M059J (cell line): ENCODE measurements at places on chromosomes 11 and 22. TPM values are rescaled to one million over a fixed set of nuclear protein-coding genes. Genes with fewer than 3 reads are reported as not detected.

Gene EED
- total RNA-seq = 35.6 and 37.7 TPM in 2 replicates

Gene CAVIN3
- 114 and 146 TPM in 2 replicates for total RNA-seq

Gene PAAF1
- total RNA-seq = 10.0 and 17.4 TPM in 2 replicates

Gene SYCE3
- total RNA-seq = not detected in 2 replicates

Gene FGF19
- not detected in 2 replicates for total RNA-seq

Gene KRTAP5-9
- not detected in 2 replicates for total RNA-seq
